ENCODE measurements at places on chromosomes 12 and 14.
A peak's percentile ranks its signal among the peaks of the same experiment; 100 is the strongest.

- peak; percentile 46 for DNase-seq
Measured at GRCh38 chr12:27968972-27969623, 3.4 kb downstream of the PTHLH start.

DNA sequence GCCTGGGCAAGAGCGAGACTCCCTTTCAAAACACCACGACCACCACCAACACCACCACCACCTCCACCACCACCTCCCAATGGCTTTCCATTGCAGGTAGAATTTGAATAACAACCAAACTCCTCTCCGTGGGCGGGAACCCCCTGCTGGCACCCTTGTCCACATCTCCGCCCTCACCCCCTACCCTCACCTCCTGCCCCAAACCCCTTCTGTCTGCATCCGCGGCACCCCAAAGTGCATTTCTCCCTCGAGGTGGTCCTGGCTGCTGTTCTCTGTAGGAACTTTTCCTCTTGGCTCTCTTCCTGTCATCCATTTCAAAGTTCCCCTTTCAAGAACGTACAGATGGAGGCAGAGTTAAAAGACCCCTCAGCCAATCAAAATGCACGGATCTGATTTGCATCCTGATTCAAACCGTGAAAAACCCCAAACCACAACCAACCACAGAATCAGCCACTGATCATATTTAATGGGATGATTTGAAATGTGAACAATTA is 3.8 kb downstream of the SDSL start:
- DNase-seq = peak; percentile 26

DNA sequence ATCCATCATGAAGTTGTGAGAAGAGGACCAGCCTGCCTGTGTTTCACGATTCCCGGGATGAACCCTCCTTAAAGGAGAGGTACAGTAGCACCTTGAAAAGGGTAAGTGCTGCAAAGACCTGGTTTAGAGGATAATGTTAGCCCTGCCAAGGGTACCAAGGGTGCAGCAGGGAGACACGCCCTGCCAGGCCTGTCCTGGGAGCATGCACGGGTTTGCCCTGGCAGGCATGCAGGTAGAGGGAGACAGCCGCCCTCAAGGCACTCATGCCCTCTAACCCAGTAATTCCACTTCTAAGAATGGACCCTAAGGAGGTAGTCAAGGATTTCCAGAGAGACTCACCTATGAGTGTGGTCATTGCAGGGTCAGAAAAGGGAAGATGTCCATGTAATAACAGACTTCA is 65.0 kb downstream of the DIO3 start:
- no peak for DNase-seq

DNA sequence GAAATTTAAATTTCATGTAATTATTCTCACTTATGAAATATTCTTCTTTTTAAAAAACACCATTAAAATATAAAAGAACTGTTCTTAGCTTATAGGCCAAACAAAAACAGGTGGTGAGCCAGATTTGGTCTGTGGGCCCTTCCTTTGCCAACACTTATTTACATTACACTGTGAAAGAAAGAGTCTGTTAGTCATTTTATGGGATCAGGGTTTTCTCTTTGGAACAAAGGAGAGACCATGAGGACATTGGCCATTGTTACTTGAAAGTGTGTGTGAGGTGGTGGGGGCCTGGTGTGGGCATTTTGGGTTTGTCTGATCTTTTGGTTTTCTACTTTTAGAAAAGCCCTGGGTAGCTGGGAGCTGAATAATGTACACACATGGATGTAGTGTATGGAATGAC is 62.7 kb downstream of the TTC6 start:
- no peak for DNase-seq

- DNase-seq = no peak
Measured at GRCh38 chr14:63186453-63186852, 17.8 kb upstream of the RHOJ start.

DNA sequence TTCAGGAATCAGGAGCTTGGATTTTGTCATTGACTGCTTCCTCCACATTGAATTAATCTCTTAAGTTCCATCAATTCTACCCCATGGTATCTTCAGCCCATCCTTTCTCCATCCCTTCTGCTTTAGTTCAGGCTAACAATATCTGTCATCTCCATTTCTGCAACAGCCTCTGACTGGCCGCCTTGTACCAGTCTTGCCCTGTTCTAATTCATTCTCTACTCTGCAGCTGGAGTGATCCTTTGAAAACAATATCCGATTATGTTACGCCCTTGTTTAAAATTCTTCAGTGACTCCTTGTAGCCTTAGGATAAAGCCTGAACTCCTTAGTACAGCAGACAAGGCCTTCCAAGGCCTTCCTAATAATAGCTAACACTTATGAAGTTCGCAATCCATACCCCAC is 170.2 kb downstream of the ETV6 start:
- DNase-seq = no peak

- DNase-seq = no peak
Measured at GRCh38 chr12:51185171-51185717, 12.3 kb upstream of the TFCP2 start.

DNA sequence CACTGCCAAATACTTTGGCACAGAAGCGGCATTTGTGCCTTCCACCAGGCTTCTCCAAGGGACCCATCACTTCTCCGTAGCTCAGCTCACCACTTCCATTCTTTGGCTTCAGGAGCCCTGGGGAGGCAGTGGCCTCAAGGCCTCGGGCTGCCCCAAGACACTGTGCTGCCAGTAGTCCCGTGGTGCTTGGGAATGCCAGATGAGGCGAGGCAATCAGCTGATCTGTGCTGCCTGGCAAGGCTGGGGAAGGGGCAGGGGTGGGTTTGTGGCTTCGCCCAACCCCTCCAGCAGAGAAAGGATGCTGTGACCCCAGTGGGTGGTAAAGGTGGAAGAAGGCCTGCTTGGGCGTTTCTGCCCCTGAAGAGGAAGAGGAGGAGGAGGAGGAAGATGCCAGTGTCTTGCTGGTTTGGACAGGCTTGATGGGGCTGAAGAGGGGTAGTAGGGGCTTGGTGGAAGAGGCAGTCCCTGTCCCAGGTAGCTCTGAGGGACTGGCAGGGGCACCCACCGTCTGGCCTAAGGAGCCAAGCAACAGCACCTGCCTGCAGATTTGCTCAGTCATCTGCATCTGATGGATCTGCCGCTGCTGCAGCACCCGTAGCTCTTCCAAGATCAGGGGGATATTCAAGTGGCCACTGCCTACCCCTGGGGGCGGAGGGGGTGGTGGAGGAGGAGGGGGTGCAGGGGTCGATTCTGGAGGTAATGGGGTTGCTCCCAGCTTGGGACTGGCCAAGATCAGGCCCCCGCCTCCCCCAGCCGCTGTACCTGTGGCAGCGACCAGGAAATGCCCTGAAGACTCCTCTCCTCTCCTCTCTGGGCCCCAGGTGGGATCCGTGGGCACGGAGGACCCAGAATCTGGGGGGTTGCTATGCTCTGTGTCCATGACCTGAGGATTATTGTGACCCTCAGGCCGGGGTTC is 1.3 kb downstream of the SALL2 start:
- no peak for DNase-seq

DNA sequence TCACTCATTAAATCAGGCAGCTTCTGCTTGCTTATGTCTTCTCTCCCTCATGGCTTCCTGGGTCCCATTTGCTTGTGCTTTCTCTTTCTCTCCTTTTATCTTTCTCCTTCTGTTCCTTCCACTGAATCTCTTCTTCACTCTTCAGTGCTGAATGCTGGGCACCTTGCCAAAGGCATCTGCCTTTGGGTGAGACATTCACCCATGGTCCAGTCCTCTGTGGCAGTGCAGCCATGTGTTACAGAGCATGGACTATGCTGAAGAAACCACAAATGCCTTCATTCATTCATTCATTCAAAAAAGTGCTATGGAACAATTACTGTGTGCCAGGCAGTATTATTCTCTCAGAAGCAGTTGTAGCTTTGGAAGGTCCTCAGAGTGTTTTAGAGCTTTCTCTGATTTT is 344.4 kb upstream of the STXBP6 start:
- no peak for DNase-seq

DNA sequence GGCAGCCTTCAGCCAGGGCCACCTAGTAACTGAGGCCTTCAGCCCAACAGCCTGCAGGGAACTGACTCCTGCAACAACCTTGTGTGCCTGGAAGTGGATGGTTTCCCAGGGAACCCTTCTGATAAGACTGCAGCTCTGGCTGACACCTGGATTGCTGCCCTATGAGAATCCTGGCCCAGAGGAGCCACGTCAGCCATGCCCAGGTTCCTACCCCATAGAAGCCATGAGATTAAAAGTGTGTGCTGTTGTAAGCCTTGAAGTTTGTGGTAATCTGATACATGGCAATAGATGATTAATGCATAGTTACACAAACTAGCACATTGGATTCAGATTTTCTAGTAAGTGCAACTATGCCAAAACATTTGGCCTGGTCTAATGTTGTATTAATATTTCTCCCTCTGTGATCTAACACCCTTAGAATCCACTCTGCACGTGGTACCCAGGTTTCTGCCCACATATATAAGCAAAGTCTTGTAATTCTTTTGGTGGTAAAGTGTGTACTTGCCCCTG is 64.8 kb upstream of the BEGAIN start:
- no peak for DNase-seq

DNA sequence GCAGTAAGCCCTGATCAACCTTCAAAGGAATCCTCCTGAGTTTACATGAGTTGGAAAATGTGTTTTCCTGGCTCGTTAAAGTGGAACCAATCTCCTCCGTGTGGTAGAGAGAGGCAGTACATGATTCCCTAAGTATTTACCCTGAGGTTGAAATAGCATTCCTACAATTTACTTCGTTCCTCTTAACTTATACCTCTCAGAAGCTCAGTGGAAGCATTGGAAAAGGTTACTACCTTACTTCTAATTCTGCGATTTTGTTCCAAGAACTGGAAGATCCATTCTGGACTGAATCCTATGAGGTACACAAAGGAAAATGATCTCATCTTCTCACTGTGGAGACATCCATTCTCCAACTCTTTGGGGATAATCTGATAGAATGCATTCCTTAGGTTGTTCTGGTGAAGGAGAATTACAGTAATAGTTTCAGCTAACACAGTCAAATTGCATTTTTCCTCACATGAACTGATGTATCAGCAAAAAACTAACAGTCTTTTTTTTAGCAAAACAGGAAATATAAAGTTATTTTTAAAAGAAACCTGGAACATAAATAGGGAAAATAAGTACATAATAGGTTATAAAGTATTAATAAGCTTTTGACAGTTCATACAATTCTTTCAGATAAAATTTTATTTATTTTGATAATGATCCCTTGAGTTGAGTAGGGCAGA is 475.6 kb downstream of the PDZRN4 start:
- DNase-seq = peak; percentile 79

- no peak for DNase-seq
Measured at GRCh38 chr14:21262410-21262809, 6.8 kb downstream of the HNRNPC start.

GRCh38 chr12:63301311-63301710 is 150.3 kb upstream of the AVPR1A start:
- DNase-seq = no peak

- DNase-seq = peak; percentile 64
Measured at GRCh38 chr12:128818065-128819022, 5.4 kb downstream of the SLC15A4 start.

DNA sequence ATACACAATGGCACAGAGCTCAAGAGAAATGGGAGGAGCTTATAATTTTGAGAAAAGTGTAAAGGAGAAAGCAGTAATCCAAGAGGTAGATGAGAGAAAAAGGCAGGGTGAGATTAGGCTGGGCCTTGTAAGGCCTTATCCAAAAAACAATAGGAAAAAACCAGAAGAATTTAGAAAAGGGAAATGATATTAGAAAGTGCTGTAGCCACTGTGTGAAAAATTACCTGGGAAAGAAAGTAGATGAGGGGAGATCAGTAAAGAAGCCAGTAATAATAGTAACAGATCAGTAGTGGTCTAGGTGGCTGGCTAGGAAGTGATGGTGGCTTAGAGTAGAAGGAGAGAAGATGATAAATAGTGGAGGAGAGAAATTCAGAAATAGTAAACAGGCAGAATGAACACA is 66.3 kb upstream of the CFL2 start:
- no peak for DNase-seq

GRCh38 chr14:74875941-74876913 is at the start of gene PROX2:
Gene PROX2 (minus strand): TSS chr14:74876145. CDS start chr14:74863834, 12,311 bp downstream.
- DNase-seq = no peak

- DNase-seq = no peak
Measured at GRCh38 chr12:130372936-130373335, 35.2 kb downstream of the PIWIL1 start.

GRCh38 chr14:55807053-55807880 is 227.3 kb downstream of the KTN1 start:
- DNase-seq = no peak

DNA sequence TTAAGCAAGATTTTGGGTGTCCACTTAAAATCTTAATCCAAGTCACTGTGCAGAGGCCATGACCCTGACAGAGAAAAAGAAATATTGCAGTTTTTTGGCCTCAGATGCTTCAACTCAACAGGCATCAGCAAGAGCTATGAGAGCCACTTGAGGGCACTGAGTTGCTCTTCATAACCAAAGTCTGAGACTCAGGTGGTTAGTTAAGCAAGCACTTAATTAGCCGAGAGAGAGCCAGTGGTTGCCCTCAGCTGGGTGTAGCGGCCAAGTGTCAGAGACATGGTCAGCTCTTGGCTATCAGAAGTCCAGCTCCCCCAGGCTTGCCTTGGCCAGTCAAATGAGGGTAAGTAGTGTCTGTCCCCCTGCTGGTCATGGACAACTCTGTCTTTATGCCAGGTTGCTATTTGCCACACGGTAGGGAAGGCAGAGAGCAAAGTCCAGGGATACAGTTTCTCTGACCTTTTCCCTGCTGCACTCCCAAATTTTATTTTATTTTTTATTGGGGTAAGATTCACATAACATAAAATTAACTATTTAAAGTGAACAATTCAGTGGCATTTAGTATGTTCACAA is 9.0 kb upstream of the KRT71 start:
- DNase-seq = peak; percentile 47

GRCh38 chr12:19351346-19351745 is 87.9 kb upstream of the AEBP2 start:
- no peak for DNase-seq

DNA sequence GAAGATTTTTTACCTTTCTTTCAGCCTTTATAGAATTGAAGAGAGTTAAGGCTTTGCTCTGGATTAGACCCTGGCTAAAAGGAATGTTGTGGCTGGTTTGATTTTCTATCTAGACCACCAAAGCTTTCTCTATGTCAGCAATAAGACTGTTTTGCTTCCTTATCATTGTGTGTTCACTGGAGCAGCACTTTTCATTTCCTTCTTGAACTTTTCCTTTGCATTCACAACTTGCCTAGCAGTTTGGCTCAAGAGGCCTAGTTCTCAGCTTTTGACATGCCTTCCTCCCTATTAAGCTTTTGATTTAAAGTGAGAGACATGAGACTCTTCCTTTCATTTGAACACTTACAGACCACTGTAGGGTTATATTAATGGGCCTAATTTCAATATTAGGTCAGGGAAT is 64.1 kb upstream of the USP15 start:
- DNase-seq = no peak

GRCh38 chr14:76126076-76126475 is 25.6 kb upstream of the GPATCH2L start:
- no peak for DNase-seq
